ENCODE measurements at places on chromosomes 2 and 18.

DNA sequence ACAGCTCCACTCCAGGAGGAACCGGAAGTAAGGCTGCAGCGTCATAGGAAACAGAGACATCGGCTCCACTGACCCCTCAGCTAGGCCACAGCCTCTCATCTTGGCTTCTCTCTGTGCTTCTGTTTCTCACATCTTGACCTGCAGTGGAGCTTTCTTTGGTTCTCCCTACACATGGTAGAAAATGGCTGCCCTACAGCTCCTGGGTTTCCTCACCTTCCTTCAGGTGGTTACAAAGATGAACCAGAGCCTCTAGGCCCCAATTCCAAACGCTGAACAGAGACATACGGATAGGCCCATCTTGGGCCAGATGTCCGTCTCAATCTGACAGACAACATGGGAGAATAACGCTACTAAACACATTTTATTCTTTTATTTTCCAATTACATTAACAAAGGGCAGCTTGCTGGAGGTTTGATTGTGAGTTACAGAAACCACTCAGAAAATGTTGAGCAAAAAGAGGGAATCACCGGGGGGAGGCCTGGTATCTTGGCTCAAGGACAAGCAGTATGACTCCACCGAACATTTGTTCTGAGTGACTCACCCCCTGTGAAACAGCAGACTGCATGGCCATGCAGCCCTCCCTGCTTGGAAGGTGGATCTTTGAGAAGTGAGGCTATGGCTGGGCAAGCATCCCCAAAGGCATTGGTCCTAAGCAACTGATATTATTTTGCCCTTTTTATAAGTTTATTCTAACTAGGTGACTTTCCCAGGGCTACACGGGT is 303.5 kb downstream of the CDCA7 start:
- peak; percentile 18 for DNase-seq

DNA sequence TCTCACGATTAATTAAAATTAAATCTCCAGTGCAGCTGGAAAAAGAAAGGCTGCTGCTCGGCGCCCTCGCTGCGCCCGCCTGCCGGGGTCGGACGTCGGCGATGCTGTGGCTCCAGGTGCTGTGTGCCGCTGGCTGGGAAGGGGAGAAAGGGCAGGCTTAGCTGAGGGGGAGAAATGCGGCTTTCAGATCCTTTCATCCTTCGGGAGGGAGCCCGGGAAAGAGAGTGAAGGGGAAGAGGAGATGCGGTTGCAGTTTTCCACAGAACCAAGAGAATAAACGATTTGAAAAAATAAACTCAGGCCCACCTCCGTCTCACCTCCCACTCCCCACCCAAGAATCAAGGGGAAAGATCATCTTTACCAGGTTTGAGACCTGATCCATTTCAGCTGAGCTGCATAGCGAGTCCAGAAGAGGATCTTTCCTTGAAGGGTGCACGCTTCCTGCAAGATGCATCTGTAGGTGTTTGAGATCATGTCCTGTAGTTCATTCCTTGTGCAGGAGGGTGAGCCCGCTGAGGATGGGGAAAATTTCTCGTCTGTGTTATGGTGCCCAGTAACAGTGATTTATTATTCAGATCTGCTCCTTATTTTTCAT is 495 bp downstream of the TMEM169 start:
- no peak for DNase-seq

- no peak for DNase-seq
Measured at GRCh38 chr2:199223791-199224190, 233.9 kb downstream of the SATB2 start.

DNA sequence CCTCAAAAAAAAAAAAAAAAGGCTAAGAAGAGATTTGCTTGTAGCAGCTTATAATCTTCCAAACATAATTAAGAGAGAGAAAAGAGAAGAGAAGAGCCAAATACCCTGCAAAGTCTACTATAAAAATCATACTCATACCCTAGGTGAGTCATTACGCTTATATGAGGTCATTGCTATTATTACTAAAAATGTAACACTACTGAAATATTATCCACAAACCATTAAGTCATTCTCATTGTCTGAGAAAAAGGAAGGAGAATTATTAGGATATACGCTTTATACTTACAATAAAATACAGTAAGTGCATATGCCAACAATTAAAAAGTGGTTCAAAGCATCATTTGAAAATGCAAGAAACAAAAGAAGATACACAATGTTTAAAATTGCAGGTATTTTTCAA is 66.5 kb downstream of the COLEC12 start:
- DNase-seq = no peak

- DNase-seq = no peak
Measured at GRCh38 chr2:72008608-72009007, 139.1 kb downstream of the CYP26B1 start.

- DNase-seq = no peak
Measured at GRCh38 chr2:135728064-135728743, 13.5 kb upstream of the UBXN4 start.

DNA sequence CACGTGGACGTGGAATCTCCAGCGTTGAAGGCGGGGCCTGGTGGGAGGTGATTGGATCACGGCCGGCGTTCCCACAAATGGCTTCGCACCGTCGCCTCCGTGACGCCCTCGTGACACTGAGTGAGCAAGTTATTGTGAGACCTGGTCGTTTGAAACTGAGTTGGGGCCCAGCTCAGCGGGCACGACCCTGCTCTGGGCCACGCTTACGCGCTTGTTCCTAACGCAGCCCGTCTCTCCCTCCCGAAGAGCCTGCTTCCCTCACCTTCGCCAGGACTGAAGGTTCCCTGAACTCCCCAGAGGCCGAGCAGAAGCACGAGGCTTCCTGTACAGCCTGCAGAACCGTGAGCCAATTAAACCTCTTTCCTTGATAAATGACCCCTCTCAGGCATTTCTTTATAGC is 121.8 kb downstream of the RTP5 start:
- DNase-seq = no peak

DNA sequence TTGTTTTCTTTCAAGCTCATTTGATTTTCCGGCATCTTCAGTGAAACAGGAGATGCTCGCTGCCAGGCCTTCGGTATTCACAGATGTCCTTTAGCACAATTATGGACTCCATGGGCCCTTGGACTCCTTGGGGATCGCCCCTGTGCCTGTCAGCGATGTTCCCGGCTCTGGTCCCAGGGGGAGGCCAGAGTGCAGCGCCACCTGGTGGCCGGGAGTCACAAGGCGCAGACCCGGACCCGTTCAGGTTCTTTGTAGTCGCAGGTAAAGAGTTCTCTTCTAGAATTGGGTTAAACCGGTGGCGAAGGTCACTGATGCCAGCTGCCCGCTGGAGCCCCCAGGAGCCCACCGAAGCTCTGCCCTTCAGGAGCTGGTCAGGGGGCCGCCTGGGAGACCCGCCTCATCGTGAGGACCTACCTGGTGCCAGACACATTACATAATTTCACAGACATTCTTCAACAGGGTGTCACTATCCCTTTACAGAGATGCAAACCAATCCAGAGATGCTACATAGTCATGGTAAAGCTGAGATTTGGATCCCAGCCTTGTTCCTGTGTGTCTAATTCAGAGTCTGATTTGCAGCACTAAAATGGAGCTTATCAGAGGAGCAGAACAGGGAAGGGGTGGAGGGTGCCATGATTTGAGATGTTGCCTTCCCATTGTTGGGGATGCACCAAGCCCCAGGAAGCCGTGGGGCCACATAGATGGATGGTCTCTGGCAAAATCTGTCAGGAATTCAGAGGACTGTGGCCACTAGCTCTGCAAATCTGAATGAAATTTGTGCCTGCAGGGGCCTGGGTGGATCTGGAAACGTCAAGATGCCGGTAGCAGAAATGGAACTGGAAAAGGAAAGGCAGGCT is 6.0 kb upstream of the INPP5D start:
- DNase-seq = peak; percentile 79

GRCh38 chr2:105538840-105539239 is 140.0 kb upstream of the FHL2 start:
- DNase-seq = no peak

DNA sequence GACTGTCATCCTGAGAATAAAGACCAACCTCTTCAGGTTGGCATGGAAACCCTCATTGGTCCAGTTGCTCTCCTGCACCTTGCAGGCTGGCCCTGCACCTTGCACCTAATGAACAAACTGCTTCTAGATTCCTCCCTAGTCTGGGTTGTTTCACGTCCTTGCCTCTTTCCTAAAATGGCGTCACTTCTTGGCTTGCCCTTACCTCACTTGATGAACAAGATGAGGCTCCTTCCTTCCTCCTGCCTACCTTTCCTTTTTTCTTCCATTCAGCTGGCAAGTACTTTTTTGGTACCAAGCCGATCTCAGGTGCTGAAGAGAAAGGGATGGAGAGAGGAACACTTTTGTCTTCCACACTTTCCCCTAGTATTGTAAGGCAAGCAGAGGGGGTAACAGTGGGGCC is 74.5 kb downstream of the MYCN start:
- DNase-seq = no peak

DNA sequence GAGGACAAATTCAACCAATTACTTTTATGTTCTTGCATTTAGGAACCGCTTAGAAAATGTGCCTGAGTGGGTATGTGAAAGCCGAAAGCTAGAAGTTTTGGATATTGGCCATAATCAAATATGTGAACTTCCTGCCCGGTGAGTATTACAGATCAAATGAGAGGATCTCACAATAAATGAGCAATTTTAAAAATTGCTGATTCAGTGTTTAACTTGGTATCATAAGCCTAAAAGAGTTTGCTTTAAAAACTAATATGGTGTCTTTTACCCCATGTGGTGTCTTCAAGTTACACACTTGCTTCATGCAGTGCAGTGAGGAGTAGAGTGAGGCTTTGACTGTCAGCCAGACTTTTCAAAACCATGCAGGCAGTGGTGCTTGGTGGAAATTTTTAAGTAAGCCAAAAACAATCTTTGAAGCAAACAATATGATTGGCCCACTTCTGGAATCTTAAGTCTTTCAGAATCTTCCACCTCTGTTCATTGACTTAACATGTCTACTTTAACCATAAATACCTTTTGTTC is 199.6 kb downstream of the PHLPP1 start:
- no peak for DNase-seq

GRCh38 chr2:121532894-121533293 is 2.2 kb downstream of the RNU4ATAC start:
- no peak for DNase-seq

DNA sequence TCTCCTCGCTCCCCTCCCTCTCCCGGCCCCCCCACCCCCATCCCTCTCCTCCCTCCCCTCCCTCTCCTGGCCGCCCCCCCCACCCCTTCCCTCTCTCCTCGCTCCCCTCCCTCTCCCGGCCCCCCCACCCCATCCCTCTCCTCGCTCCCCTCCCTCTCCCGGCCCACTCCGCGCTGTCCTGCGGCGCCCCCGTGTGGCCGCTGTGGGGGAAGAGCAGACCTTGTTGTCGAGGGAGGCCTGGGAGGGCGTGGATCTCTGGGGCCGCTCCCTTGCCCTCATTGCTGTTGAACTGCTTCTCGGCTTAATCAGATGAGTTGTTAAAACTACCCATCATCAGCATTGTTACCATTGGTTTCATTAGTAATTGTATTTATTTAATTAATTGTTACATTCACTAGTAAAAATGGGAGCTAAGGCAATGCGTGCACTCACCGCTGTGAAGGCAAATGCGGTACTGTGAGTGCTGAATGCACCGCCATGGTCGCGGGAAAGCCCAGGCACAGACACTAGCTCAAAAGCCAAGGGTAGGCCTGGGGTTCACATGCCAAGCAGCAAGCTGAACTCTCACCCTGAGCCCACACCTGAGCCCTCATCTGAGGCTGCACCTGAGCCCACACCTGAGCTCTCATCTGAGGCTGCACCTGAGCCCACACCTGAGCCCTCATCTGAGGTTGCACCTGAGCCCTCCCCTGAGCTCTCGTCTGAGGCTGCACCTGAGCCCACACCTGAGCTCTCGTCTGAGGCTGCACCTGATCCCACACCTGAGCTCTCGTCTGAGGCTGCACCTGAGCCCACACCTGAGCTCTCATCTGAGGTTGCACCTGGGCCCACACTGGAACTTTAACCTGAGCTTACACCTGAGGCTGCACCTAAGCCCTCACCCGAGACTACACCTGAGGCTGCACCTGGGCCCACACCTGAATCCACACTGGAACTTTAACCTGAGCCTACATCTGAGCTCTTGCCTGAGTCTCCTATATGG is 8.8 kb downstream of the RTP5 start:
- peak; percentile 85 for DNase-seq

GRCh38 chr2:109065391-109065734 is 63.6 kb upstream of the SH3RF3 start:
- peak; percentile 19 for DNase-seq

DNA sequence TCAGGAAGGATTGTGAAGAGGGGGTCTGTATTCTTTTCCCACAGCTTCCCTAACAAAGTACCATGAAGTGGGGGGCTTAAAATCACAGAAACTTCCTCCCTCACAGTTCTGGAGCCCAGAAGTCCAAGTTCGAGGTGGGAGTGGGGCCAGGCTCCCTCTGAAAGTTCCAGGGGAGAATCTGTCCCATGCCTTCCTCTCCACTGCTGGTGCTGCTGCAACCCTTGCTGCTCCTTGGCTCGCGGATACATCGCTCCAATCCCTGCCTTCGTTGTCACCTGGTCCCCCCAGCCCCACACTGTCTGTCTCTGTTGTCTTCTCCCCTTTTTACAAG is 134.1 kb downstream of the DDX1 start:
- no peak for DNase-seq

DNA sequence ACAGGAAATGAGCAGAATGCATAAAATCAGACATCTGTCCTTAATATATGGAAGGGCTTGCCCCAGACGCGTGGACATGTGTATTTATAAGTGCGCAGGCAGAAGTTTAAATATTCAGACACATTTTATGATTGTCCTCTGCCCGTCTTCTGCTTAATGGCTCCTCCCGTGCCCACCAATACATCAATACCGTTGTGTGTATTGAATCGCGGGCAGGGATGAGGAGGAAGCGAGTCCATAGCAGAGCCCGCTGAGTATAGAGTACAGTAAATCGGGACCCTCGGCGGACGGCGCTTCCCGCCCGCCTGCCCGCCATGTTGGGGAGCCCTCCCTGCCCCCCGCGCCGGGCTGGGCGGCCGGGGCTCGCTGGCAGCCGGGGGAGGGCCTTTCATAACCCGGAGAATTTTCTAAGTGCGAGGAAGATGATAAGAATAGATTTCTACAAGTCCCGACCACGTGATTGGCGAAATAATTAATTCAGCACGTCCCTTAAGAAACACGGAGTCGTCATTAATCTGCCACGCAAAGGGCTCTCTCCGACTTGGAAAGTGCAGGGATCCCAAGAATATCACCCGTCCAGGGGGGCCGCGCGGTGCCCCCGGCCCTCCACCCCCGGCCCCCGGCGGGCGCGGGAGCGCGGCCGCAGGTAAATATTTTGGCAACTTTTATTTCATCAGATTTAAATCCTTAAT is at the start of gene HOXD3:
Gene HOXD3, plus strand, starts transcription at position 501 of the 692 bp plus-strand sequence. CDS start 11,808 bp downstream, outside the sequence.
- DNase-seq = no peak

DNA sequence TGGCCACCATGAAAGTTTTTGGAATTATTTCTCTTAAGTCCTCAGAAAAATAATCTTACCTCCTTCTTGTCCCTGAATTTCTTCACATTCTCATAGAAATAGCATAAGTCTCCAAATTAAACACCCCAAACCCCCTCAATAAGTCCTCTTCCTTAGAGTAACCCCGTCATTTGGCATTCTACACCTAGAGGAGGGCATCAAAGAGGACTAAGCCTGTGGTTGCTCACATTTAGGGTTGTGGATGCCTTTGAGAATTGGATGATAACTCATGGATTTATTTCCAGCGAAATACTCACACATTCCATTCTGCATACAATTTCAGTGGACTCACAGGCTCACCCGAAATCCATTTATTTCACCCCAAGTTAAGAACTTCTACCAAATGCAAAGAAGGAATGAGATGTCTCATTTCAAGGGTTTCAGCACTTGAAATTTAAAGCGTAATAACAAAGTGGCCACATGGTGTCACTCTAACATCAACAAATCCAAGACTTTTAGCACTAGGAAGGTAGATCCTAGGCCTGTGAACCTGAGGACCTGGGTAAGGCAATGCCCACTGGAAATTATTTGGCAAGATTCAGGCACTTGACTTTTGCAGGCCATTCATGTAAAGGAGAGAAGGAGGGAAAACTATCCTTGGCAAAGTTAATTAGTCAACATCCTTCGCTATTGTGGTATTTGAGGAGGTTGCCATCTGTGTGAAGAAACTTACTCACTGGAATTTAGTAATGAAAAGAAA is 24.6 kb downstream of the DYTN start:
- no peak for DNase-seq
